ENCODE measurements at places on chromosomes 7 and 10.

DNA sequence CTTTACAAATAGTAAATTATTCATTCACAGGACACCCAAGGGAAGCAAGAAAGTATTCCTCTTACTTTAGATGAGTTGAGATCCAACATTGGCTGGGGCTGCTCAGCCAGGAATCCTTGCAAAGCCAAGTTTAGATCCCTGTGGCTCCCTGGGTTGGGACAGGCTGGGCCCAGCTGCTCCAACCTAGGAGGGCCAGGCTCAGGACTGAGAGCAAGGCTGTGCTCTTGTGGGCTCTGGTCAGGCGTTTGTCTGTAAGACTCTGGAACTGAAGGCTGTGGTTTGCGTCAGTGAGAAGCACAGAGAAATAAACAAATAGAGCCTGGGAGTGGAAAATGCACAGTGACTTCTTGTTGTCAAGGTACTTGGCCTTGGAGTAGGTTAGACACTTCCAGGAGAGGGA lies 53.2 kb upstream of the TMEM273 start:
- DNase-seq = no peak

- DNase-seq = peak; percentile 35
These were observed 98.2 kb upstream of the PDGFA start for GRCh38 chr7:617614-618538.

DNA sequence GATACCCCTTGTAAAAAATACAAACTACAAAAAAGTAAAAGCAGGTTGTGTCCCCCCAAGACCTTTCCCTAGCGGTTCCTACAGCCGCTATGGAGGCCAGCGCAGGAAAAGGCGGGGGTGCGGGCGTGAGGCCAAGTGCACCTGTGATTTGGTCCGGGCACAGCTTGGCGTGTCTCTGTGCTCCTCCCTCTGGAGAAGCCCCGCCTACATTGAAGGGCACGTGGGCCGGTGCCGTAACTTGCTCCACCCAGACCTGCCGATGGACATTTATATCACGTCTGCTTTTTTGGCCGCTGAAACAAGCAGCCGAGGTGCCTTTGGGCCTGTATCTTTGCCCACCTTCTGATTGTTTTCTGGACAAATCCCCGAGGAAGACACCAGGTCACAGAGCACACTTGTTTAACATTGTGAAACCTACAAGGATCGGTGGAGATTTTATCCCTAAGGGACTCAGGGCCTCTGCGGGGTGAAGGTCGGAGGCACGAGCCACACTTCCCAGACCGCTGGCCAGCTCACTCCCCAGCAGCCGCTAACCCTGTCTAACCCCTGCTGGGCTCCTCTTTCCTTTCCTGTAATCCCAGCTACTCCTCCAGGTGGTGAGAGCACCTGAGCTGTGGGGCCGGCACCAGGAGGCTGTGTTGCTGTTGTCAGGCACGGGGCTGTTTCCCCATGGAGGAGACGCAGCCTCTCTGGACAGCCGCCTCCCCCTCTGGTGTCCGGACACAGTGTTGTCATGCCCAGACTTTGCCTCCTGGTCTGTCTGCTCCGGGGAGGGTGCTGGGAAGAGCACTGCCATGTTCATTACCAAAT lies 18.8 kb upstream of the INPP5A start:
- no peak for DNase-seq

- no peak for DNase-seq
These were observed 11.3 kb upstream of the DPYSL4 start for GRCh38 chr10:132175408-132175807.

- DNase-seq = no peak
These were observed 327.2 kb upstream of the BMPER start for GRCh38 chr7:33578166-33578565.

GRCh38 chr10:62250594-62251198 lies 17.9 kb downstream of the RTKN2 start:
- no peak for DNase-seq

GRCh38 chr7:6531492-6532279 lies 19.6 kb downstream of the GRID2IP start:
- DNase-seq = no peak

- no peak for DNase-seq
These were observed 50.8 kb upstream of the CREB5 start for GRCh38 chr7:28361551-28361950.

- DNase-seq = no peak
These were observed 29.8 kb upstream of the GNA12 start for GRCh38 chr7:2873686-2874551.

GRCh38 chr10:93755443-93756116 lies 2.2 kb upstream of the LGI1 start:
- no peak for DNase-seq

DNA sequence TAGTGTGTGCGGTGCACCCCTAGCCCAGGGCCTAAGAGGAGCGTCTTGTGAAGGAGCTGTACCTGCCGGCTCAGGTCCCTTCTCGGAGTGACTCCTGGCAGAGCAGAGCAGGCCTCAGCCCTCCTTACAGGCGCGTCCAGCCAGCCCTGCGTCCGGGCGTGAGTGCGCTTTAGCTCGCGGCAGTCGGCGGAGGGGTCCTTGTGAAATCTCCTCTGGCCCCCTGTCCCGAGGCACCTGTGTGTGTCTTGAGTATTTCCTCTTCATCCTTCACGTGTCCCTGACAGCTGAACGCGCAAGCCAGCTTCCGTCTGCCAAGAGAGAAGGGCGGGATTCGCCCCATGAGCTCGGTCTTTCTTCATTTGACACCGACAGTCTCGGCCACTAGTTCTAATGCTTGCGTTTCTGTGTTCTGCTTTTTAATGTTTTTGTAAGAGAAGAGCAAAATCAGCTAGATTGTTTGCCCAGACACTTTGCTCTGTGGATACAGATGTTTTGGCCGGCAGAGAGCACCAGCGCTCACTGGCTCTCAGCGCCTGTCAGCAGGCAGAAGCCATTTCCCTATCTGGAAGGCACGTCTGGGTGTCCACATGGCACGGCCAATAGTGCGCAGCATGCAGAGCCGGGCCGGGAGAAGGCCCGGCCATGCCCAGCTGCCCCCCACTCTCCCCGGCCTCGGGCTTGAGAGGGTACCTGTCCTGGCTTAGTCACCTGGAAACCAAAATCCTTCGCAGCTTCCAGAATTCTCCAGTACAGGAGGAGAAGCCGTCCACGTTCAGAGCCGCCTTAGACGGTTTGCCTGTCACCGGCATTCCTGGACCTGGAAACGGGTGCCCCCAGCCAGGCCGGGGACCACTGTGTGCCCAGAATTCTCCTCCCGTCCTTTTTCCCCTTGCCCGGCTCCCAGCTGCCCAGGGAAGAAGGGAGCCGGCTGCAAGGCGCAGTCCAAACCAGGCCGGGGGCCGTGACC lies 7.0 kb downstream of the GET4 start:
- DNase-seq = no peak

DNA sequence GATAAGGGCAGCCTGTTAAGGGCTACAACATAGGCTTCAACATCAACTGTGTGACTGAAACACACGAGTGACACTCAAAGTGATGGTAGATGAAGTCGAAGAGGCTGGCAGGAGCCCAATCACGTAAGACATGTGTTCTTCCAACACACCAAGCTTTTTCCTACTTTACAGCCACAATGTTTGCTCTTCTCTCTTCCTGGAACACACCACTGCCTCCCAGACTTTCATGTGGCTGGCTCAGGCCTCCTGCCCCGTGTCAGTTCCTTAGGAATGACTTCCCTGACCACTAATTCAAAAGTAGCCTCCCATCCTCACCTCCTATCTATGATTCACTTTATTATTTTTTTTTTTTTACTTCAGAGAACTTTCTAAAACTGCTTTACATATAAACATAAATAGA lies 209.2 kb downstream of the GPAM start:
- DNase-seq = no peak

DNA sequence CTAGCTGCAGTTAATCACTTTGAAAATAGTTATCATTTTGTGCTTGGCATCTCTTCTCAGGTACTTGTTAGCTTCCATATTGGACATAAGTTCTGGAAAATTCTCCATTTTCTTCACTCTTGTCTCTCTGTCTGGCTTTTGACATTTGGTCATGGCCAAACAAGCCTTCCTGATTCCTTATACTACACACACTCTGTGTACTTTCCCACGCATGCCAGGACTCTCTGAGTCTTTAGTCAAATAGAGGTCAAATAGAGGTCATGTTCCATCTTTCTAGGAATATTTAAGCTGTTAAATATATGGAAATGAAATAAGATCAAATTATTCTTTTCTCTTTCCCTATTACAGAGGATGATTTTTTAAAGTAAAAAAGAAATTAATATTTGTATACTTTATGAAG lies 235.5 kb upstream of the PLXDC2 start:
- DNase-seq = no peak

GRCh38 chr10:89312973-89313372 lies 11.1 kb downstream of the IFIT2 start:
- DNase-seq = no peak

- no peak for DNase-seq
These were observed 174.7 kb downstream of the GATA3 start for GRCh38 chr10:8229153-8229552.

- DNase-seq = no peak
These were observed 6.0 kb downstream of the SHH start for GRCh38 chr7:155806096-155806871.

DNA sequence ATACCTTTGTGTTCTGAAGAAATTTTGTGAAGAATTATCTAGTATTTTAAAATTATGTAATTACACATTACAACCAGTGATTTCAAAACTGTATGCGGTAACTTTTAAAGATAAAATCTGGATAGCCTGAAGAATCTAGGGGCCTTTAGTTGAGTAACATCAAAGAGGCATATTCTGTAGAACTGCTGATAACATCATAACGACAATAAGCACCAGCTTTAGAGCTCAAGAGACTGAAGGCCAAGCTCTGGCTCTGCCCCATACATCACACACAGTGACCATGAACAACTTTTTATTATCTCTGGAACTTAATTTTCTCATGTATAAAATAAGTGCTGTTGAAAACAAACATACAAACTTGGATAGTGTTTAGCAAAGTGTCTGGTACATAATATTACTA lies 121.1 kb upstream of the RHOBTB1 start:
- no peak for DNase-seq

Measured in stimulated activated CD4-positive, alpha-beta T cell treated with anti-CD3 and anti-CD28 coated beads, Interleukin-4, amount 100 ng/mL, for 4 hours (primary cell).